Mesothelial cell of epicardium (in vitro differentiated cells): ENCODE measurements at places on chromosomes 6 and 20.

DNA sequence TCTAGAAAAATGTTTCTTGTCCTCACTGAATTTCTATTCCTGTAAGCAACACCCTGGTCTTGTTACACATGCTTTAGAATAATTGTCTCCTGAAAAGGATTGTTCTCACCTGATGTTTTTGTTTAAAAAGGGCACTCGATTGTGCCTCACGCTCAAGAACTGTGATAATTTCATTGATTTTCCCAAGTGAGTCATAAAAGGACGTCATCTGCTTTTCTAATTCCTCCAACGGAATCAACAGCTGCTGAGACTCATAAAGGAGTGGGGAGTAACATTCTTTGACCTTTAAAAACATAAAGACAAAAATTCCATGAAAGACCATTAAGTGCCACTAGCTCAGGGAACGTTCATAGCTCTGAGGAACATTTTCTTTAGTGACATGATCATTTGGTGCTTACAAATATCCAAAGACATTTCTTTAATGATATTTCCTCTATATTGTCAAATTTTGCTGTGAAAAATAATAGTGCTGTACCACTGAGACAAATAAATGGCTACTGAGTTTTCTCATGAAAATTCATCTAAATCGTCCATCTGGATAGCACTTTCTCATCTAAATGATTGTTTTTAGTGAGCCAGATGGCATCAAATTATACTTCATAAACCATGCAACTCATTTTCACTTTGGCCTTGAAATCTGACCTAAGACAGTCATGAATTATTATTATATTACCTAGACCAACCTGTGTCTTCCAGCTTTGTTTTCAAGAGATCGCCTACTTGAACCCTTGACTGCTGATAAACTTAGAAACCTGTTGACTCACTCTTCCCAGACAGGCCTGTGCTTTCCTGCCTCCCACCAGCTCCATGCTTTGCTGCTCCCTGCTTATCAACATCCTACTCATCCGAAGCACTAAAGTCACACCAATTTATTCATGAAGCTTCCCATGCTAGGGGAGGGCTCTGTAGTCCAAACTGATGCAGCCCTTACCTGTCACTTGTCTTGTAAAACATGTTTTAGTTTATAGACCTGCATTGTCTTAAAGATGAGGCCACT is 178.2 kb downstream of the SYNE1 start:
- DNase-seq, result no peak
- H3K36me3 ChIP-seq, result no peaks in the 10 kb centered on the region
- H3K4me3 ChIP-seq, result no peak overlapping the region
- no peak overlapping the region for H3K27ac ChIP-seq
- H3K27me3 ChIP-seq, result peaks cover 11% of the 10 kb centered on the region

- peaks cover 28% of the 10 kb centered on the region for H3K27me3 ChIP-seq
- peaks cover 11% of the 10 kb centered on the region for H3K4me1 ChIP-seq
- no peaks in the 10 kb centered on the region for H3K36me3 ChIP-seq
- no peak overlapping the region for H3K27ac ChIP-seq
These were observed 18.4 kb downstream of the ITPR3 start for GRCh38 chr6:33639559-33639958.

- no peak for DNase-seq
- H3K4me3 ChIP-seq, result no peak overlapping the region
- no peaks in the 10 kb centered on the region for H3K27me3 ChIP-seq
- no peak overlapping the region for H3K27ac ChIP-seq
- peaks cover 24% of the 10 kb centered on the region for H3K36me3 ChIP-seq
These were observed 49.6 kb downstream of the SULF2 start for GRCh38 chr20:47735412-47736400.

DNA sequence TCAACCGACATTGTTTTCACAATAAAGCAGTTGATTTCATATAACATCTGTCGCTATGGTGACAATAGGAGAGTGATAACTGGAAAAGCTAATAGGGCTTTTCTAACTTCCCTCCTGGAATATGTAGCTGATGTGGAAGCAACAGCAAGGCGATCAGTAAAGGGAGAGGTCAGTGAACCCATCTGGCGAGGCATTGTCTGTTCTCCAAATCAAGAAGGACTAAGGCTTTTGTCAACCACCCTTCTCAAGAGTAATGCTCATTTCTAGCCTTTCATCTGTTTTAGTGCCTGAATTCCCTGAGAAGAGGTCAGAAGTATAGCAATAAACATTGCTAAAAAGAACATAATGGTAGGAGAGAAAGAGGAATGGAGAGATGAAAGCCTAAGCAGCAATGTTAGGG is 201.3 kb downstream of the AKAP7 start:
- no peaks in the 10 kb centered on the region for H3K27me3 ChIP-seq
- H3K36me3 ChIP-seq, result no peaks in the 10 kb centered on the region
- no peak for DNase-seq
- no peak overlapping the region for H3K27ac ChIP-seq
- peaks cover 6% of the 10 kb centered on the region for H3K4me1 ChIP-seq

DNA sequence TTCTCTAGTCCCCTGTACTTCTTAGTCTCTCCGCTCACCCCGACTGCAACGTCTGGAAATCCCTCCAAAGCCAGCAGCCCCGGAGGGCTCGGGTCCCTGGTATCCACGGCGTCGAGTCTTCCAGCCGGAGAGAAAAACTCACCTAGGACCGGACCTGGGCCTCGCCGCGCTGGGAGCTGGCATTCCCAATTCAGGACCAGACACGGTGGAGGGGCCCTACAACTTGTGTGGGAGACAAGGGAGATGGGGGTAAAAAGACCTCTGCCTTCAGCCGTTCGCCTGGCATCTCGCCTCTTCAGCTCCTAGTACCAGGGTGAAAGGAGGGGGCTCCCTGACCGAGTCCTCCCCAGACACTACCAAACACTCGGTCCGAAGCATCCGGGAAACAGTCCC is 64.3 kb downstream of the GPX5 start:
- peaks cover 21% of the 10 kb centered on the region for H3K27me3 ChIP-seq
- peak overlapping the region; percentile 81 for H3K4me3 ChIP-seq
- peak; percentile 44 for DNase-seq
- no peaks in the 10 kb centered on the region for H3K36me3 ChIP-seq
- H3K4me1 ChIP-seq, result peaks cover 44% of the 10 kb centered on the region

DNA sequence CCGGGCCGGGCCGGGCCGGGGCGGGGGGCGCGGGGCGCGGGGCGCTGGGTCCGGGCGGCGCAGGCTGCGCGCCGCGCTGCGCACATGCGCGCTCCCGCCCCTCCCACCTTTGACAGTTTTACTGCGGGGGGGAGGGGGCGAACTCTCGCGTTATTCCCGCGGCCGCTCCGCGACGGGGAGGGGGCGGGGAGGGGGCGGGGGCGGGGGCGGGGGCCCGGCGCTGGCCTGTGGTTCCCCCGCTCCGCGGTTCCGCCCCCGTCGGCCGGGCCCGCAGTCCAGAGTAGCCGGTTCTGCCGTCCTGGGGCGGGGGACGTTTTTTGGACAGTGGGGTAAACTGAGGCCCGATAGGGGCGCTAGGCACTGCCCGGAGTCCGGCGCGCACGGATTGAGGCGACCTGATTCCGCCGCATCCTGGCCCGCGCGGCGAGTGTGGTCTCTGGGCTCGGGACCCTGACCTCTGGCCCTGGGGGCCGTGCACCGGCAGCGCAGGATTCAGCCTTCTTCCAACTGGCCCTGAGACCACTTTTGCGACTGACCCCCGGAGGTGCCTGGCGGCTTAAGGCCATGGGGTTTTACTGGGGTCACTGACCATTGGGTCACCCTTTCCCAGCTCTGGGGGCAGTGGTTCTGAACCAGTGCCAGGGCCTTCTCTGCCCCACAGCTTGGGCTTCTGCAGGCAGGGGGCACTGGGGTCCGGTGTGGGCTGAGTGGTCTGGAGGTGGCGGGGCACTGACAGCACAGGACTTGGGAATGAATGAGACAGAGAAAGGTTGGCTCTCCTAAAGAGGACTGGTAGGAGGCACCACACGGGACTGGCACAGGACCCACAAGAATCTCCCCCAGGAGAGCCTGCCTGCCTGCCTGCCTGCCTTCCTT is at the start of gene ZNF512B:
TSS of gene ZNF512B (minus strand) at position 93 of the 876 bp plus-strand sequence. CDS start 1,980 bp downstream, outside the sequence.
- peaks cover 15% of the 10 kb centered on the region for H3K4me1 ChIP-seq
- peak within 1 kb of the TSS; percentile 75 for H3K4me3 ChIP-seq
- H3K36me3 ChIP-seq, result peaks cover 5% of the 10 kb centered on the region

GRCh38 chr20:56376331-56376730 is 15.7 kb downstream of the AURKA start:
- H3K27me3 ChIP-seq, result no peaks in the 10 kb centered on the region
- no peak overlapping the region for H3K4me3 ChIP-seq
- H3K27ac ChIP-seq, result no peak overlapping the region
- no peak for DNase-seq
- peaks cover 23% of the 10 kb centered on the region for H3K36me3 ChIP-seq

DNA sequence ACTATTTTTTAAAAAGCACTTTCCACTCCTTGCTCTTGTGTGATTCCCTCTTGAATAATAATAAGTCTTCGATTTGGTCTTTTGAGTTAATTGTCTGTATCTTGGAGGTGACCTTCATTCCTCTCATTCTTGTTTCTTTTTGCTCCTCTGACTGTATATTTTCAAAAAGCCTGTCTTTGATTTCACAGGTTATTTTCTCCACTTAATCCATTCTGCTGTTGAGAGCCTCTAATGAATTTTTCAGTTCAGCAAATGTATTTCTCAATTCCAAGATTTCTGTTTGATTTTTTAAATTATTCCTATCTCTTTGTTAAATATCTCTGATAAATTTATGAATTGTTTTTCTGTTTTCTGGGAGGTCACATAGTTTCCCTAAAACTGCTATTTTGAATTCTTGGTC is 21.7 kb upstream of the KIAA1586 start:
- no peak overlapping the region for H3K27ac ChIP-seq
- peaks cover 34% of the 10 kb centered on the region for H3K36me3 ChIP-seq
- DNase-seq, result no peak
- peaks cover 19% of the 10 kb centered on the region for H3K4me1 ChIP-seq
- H3K27me3 ChIP-seq, result no peaks in the 10 kb centered on the region

GRCh38 chr20:34921436-34921835 is 34.2 kb downstream of the GSS start:
- H3K27ac ChIP-seq, result no peak overlapping the region
- H3K36me3 ChIP-seq, result peaks cover 23% of the 10 kb centered on the region
- H3K4me1 ChIP-seq, result peaks cover 4% of the 10 kb centered on the region
- H3K4me3 ChIP-seq, result no peak overlapping the region
- no peaks in the 10 kb centered on the region for H3K27me3 ChIP-seq
- no peak for DNase-seq

GRCh38 chr20:37816726-37817125 is 86.2 kb upstream of the VSTM2L start:
- no peaks in the 10 kb centered on the region for H3K27me3 ChIP-seq
- no peak overlapping the region for H3K4me3 ChIP-seq
- no peak for DNase-seq
- H3K36me3 ChIP-seq, result peaks cover 1% of the 10 kb centered on the region

GRCh38 chr6:138258991-138259390 is 40.7 kb upstream of the PBOV1 start:
- DNase-seq, result no peak
- H3K27ac ChIP-seq, result no peak overlapping the region
- H3K4me1 ChIP-seq, result no peaks in the 10 kb centered on the region
- H3K27me3 ChIP-seq, result no peaks in the 10 kb centered on the region

GRCh38 chr6:148854096-148854495 is 107.3 kb downstream of the UST start:
- H3K27me3 ChIP-seq, result no peaks in the 10 kb centered on the region
- H3K36me3 ChIP-seq, result no peaks in the 10 kb centered on the region
- no peak overlapping the region for H3K4me3 ChIP-seq
- no peak for DNase-seq
- no peak overlapping the region for H3K27ac ChIP-seq

GRCh38 chr6:73389854-73390253 is 4.8 kb upstream of the DDX43 start:
- H3K4me1 ChIP-seq, result peaks cover 2% of the 10 kb centered on the region
- H3K27ac ChIP-seq, result no peak overlapping the region
- peaks cover 6% of the 10 kb centered on the region for H3K27me3 ChIP-seq
- no peak overlapping the region for H3K4me3 ChIP-seq

DNA sequence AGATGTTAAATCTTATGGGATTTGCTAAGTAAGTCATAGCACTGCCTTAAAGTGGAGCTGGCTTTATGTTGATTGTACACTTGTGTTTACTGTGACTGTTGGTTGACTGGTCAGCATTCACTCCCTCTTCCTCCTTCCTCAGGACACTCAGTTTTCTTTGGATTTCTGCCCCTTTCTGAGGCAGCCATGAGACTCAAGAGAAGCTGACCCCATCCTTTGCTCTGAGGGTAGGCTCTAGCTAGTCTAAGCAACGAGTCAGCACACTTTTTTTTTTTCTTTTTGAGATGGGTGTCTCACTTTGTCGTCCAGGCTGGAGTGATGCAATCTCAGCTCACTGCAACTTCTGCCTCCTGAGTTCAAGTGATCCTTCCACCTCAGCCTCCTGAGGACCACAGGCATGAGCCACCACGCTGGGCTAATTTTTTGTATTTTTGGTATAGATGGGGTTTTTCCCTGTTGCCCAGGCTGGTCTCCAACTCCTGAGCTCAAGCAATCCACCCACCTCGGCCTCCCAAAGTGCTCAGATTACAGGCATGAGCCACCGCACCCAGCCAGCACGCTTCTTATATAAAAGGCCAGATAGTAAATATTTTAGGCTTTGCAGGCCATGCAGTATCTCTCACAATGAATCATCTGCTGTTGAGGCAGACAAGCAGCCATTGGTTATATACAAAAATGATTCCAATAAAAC is 191.4 kb downstream of the NFATC2 start:
- no peaks in the 10 kb centered on the region for H3K36me3 ChIP-seq
- no peak overlapping the region for H3K4me3 ChIP-seq
- DNase-seq, result no peak
- H3K4me1 ChIP-seq, result no peaks in the 10 kb centered on the region
- H3K27me3 ChIP-seq, result peaks cover 4% of the 10 kb centered on the region

DNA sequence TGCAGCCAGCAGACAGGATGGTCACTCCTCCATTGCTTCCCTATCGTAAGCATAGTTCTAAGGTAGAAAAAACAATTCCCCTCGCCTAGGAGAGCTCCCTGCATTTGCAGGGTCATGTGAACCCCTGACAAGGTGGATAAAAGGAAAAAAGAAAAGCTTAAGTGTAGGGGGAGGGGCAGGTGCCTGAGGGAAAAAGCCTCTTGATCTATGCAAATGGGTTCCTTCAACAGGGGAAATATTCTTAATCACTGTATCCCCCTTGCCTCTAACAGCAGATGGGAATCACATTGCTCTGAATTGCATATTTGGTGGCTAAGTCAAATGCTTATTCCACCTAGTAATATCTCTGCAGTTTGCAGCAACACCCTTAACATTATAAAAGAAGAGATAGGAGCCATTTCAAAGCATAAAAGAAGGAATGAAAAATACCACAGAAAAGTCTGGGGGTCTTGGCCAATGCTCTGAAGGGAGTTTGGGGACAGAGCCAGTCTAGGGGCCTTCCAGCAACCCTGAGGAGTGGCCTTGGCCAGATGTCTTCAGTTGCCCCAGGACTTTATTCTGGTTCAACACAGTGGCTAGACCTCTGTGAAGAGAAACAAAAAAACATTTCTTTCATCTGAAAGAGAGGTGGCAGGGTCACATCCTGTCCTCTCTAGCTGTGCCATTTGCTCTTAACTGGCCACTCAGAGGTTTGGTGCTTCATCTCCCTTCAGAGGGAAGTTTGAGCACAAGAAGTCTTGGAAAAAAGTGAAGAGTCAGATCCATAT is 660.4 kb upstream of the GJE1 start:
- H3K27ac ChIP-seq, result no peak overlapping the region
- H3K4me1 ChIP-seq, result no peaks in the 10 kb centered on the region
- H3K27me3 ChIP-seq, result no peaks in the 10 kb centered on the region
- no peak for DNase-seq
- no peaks in the 10 kb centered on the region for H3K36me3 ChIP-seq
